CD4-positive, alpha-beta T cell treated with Interleukin-6 at 100 ng/mL for 8 hours (primary cell): ENCODE measurements at places on chromosomes 3 and 15.

DNA sequence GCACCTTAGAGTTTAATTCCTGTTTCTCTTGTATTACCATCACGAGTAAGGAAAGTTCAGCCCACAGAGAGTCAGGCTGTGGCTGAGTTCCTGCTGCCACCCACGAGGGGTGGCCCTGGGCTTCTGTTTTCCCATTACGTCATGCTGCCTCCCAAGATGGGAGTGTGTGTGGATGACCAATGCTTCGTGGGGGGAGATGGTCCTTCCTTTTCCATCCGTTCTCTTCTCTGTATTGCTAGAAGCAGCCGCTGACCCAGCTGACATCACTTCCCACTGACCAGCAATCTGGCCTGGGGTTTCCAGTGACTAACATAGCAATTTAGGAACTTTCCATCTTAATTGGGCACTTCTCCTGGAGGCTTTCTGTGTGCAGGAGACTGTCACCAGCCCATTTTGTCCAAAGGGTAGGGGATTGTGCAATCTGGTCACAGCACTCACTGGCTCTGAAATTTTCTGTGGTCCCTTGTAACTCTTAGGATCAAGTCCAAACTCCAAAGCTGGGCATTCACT, 9.3 kb downstream of the IRAK2 start:
- no peak for DNase-seq

DNA sequence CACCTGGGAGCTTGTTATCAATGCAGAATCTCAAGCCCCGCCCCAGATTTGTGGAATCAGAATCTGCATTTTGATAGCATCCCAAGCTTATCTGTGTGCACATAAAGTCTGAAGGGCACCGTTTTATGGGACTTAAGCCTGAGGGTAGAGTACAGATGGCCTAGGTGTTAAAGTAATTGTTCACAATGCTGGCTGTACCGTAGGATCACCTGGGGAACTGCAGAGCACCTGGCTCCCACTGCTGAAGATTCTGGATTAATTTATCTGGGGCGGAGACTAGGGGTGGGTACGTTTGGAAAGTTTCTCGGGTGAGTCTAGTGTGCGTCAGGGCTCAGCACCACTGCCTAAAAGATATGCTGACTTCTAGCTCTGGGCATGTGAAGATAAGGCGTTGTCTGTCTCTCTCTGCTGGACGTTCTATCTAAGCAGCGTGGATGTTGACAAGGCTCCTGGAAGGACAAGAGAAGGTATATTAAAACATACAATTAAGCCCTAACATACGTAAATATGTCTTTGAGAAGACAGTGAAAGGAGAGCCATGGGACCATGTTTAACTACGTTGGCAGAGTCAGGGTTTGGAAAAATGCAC, 63.2 kb upstream of the RASGRP1 start:
- no peak for DNase-seq

DNA sequence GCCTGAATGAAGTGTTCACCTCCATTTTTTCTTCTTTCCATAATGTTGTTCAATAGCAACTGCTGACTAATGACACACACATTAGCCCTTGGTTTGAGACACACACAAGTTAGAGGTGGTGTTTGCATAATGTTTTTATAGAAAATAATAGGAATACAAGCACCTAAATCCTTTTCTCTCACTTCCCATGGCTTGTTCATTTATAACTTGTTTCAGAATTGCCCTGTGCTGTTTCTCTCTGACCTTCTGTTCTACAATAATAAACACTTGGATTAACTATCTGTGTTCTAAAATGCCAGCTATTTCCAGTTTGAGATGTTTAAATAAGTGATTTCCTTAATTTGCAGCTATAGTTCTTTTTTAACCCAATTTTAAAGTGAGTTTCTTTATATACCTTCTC, 525.1 kb upstream of the ROBO2 start:
- DNase-seq = no peak

- no peak for DNase-seq
These were observed 39.2 kb downstream of the PHC3 start for GRCh38 chr3:170142373-170142772.

- DNase-seq = no peak
These were observed 8.5 kb downstream of the MYO5C start for GRCh38 chr15:52287114-52287513.

DNA sequence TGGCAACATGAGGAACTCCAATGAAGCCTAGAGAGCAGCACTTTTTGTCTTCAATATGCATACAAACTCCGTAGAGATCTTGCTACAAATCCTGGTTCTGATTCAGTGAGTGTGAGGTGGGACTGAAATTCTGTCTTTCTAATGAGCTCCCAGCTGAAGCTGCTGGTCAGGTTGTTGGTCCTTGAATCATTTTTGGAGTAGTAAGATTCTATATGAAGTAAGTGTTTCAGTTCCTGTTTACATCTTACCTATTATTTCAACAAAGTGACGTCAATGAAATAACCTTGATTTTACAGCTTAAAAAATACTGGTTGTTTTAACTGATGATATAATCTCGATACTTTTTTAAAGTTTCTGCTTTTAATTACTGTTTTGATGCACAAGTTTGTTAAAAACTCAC, 33.9 kb downstream of the SHQ1 start:
- no peak for DNase-seq

GRCh38 chr3:78647726-78648125, 1120.1 kb downstream of the ROBO1 start:
- DNase-seq = no peak

DNA sequence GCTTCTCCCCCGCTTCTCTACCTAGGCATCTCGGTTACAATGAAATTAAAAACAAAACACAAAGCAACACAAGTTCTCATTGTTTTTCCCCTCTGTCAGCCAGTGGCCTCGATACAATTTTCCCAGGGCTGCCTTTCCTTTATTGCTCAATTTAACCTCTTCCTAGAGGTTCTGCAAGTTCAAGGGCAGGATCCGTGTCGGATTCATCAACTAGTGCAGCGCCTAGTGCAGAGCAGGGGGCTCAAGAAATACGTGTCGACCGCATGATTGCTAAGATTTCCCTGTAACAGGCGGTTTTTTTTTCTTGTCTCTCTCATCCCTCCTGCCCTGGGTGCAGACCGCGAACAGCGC, 1.4 kb upstream of the BHLHE40 start:
- no peak for DNase-seq

DNA sequence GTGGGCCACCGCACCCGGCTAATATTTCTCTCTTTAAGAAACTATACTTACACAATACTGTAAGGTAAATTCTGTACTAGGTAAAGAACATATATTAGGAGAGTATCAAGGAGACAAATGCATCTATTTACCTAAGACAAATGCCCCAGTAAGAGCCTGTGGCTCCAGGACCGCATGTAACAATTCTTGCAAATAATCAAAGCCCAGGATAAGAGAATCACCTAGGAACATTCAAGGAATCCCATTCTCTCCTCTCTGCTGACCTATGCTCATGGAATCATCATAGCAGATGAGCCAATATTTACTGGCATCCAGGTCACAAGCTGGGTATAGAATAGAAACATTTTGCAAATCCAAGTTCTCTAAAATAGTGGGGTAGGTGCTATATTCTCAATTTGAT, 347.7 kb downstream of the FOXP1 start:
- DNase-seq = no peak

- no peak for DNase-seq
These were observed 30.6 kb upstream of the PRICKLE2 start for GRCh38 chr3:64255741-64256340.

DNA sequence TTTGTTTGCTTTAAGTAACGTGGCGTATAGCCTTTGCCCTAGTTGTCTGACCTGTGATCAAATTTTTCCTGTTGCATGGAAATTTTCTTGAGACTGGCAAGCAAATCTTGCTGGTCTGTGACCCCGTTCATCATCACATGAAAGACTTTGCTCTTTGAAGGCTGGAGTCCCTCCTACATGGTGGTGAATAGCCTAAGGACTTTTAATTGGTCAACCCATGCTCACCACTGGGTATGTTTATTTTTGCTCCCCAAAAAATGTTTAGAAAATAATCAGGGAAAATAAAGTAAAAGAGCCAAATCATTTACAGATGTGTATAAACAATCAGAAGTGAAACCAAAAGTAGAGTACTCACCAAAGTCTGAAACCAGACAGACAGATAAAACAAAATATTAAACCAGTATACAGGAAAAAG, 1075.3 kb upstream of the ALCAM start:
- DNase-seq = no peak

DNA sequence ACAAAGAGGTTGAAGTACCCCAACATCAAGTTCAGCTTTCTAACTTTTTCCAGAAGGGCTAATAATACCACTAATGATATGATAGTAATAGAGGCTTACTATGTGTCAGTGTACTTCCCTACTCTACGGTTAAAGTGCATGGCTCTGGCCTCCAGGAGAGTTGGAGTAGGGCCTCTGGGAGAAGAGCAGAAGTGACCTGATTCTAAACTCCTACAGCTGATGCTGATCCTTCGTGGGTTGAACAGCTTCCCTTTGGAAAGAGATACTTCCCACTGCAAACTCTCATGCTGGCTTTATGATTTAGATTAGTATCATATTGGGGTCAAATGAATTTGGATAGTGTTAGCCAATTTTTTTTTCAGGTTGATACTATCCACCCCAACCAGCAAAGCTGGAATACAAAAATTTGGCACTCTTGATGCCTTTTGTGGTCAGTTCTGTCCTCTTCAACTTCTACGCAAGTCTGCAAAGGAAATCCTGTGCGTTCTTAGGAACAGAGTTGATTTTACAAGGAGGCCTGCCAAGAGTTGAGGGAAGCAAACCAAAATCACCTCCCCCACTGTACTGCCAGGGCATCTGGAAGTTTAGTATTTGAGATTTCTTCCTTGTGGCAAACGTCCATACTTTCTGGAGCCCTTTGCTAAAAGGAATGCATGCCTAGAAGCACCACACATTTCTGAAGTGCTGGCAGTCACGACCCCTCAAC, 17.8 kb downstream of the TMEM212 start:
- DNase-seq = no peak

- DNase-seq = no peak
These were observed 157.6 kb downstream of the UACA start for GRCh38 chr15:70605606-70606410.

GRCh38 chr15:40932156-40932555, 3.0 kb downstream of the DLL4 start:
- no peak for DNase-seq

GRCh38 chr15:42727750-42728381, 9.1 kb downstream of the CDAN1 start:
- no peak for DNase-seq

- peak; percentile 64 for DNase-seq
These were observed at the start of gene VGLL4 for GRCh38 chr3:11643605-11644087. VGLL4 (minus strand) TSS chr3:11643915; CDS start chr3:11643518, 397 bp downstream.

GRCh38 chr3:156516284-156516683, 38.6 kb downstream of the SSR3 start:
- no peak for DNase-seq
